Fibroblast of the conjunctiva (primary cell): ENCODE measurements at places on chromosomes 2 and 18.

GRCh38 chr2:178211943-178212342, 17.6 kb downstream of the OSBPL6 start:
- DNase-seq, result no peak

DNA sequence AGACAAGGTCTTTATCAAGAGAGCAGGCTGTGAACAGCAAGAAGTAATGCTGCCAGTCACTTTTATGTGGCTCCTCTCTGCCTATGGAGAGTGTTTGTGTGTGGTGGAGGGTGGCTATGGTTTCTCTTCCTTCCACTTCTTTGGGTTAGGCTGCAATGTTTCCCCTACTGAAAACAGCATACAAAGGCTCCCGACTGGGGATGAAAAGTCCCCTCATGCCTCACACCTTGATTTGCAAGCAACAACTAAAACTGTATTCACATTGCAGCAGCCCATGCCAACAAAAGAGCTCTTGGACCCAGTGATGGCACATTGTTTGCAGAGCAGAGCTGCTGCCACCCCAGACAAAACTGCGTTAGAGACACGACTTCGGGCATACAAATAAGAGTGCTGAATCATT, 301.6 kb downstream of the SLC8A1 start:
- DNase-seq, result no peak

GRCh38 chr2:134011936-134012586, 241.8 kb upstream of the MGAT5 start:
- DNase-seq, result no peak

GRCh38 chr2:170258382-170258781, 80.4 kb downstream of the MYO3B start:
- no peak for DNase-seq

DNA sequence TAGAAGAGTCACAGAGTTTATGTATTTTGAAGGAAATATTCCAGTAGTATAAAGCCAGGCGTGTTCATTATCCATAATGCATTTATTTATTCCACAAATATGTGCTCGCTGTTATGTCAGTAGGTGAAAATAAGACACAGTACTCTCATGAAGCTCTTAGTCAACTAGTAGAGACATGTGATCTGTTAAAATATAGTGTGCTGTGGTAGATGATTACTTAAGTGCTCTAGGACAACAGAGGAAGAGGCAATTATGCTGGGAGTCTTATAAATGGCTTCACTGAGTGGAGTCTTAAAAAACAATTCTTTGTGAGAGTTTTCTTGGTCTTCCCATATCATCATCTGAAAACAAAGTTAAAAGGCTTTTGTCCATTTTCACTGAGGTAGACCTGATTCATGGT, 457.3 kb downstream of the XIRP2 start:
- no peak for DNase-seq

GRCh38 chr2:235689427-235689853, 195.6 kb downstream of the AGAP1 start:
- no peak for DNase-seq
